ENCODE measurements at places on chromosomes 5 and 9.

DNA sequence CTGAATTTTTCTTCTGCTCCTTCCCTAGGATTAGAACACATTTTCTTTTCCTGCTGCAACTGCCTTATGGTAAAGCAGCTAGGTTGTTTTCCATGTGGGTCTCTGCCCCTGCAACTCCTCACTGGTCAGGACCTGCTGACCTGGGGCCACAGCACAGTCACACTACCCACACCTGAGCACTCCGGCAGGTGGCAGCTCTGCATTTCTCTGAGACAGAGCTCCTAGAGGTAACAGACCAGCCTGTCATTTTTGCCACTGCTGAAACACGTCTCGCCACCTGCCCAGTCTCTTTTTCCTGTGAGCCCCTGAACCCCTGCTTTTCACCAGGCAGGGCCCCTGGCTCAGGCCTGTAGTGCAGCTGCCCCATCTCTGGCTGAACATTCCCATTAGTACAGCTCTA, 609.6 kb downstream of the HINT1 start:
- DNase-seq: no peak

DNA sequence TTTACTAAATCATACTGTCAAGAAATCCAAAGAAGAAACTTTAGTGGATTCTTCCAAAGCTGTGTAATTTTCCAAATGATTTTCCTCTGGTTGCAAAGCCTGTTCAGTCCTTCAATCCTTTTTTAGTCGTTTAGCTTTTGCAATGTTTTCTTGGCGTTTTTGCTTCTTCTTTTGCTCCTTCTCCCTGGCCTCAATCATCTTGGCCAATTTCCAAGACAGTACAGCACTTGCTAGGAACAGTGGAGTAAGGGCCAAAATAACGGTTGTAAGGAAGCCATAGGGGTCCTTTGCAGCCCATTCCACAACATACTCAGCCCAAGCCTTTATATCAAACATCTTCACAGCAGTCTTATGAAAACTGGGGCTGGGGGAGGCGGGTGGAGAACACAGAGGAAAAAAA, 2.4 kb downstream of the SMIM15 start:
- DNase-seq: no peak

DNA sequence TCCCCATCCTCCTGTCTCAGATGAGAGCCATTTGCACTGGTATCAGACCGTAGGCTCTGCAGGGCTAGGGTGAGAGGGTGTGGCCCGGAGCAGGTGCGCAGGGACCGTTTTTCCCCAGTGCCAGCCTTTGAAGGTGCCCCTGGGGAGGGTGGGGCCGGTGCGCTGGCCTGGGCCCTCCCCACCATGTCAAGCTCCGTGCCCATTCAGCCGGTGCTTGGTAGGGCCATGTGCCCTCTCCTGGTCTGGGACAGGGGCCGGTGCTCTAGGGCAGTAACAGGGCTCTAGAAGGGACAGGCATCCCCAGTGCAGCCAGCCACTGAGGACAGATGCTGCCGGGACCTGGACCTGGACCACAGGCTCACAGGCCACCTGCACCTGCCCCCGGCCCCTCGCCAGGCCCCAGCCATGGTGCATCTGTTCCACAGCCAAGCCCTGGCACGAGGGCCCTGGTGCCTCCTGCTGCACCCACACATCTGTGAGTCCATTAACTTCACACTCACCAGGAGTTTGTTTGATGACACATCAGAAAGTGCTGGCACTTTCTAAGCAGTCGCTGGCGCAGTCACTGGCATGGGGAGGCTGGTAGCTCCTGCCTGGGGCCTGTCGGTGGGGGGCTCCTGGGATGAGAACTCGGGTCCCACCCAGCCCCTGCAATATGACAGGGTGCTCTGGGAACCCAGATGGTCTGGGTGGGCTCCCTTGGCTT, 5.0 kb upstream of the QRFP start:
- DNase-seq: no peak

GRCh38 chr9:7324152-7324598, 475.4 kb downstream of the DMAC1 start:
- no peak for DNase-seq

- DNase-seq: no peak
Measured at GRCh38 chr9:107624234-107624948, 134.8 kb upstream of the KLF4 start.

DNA sequence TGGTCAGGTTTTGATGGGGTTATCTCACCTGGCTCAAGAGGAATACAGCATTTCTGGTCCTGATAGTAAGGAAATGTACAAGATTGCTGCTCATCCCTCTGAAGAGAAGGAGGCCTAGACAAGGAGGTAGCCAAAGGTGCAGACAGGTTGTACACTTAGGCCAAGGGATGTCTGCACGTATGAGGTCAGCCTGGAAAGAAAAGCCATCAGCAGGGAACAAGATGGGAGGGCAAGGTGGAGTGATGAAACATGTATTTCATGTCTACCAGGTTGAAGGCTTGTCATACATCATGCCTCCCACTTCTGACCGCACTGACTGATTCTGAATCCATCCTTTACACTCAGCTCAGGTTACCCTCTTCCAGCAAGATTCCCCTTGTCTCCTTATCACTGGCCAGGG, 296.8 kb upstream of the VLDLR start:
- DNase-seq: no peak

- no peak for DNase-seq
Measured at GRCh38 chr5:159202151-159202550, 7.2 kb downstream of the RNF145 start.

DNA sequence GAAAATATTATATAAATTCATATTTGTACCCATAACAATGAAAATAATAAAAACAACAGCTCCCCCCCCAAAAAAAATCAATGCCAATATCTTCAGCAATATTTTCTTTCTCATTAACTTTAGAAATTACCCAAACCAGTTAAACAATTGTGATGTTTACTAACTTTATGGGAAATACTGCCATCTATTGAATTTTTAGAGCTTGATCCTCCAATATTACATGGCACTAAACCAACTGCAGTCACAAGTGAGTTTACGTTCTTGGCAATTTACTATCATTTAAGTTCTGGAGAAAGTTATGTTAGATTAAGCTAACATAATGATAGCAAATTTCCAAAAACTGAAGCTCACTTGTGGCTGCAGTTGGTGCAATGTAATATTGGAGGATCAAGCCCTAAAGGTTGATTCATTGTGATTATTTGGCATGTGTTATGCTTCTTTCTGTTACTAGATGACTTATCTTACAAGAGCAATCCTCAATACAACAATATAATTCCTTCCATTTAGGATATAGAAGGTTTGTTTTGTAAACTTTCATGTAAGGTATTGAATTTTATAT, 379.5 kb downstream of the CDH18 start:
- DNase-seq: no peak

GRCh38 chr9:132439153-132439552, 29.1 kb downstream of the CFAP77 start:
- DNase-seq: no peak

DNA sequence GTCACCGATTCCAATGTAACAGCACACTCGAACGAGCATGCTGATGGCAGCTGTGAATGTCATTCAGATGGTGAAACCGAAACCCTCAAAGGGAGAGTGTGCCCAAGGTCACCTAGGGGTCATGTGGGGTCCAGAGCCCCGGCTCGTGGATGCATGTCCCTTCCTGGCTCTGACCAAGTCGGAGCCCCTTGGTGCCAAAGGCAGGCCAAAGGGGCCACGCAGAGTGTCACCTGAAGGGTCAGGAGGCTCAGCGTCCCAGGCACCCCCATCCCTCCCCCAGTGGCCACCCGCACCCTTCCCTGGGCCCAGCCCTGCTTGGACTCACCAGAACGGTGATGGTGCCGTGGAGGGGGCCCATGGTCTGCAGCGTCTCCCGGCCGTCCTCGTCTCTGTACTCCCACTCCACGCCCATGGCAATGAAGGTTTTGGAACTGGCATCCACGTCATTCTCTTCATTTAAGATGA, 69.5 kb downstream of the ZNF354C start:
- DNase-seq: no peak

- DNase-seq: no peak
Measured at GRCh38 chr5:126043688-126044087, 379.5 kb upstream of the GRAMD2B start.

DNA sequence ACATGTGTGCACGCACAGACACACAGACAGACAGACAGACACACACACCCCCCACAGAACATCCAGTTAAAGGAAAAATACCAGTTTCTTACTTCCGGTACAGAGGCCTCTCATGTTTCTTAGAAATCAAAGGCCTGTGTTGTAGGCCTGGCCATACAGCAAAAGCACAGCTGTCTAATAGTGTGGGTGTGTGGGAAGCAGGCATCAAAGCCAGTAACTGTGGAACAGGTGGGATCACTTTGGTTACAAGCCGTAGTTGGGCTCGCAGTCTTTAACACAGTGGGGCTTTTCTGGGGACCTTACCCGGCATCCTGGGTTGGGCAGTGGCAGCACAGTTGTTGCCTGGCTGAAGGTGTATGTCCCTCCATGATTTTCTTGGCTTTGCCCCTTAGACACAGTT, 55.2 kb downstream of the FBXL7 start:
- no peak for DNase-seq

- no peak for DNase-seq
Measured at GRCh38 chr5:73682176-73682575, 56.2 kb downstream of the ARHGEF28 start.

- DNase-seq: no peak
Measured at GRCh38 chr5:64742821-64743220, 25.7 kb downstream of the SREK1IP1 start.

- DNase-seq: no peak
Measured at GRCh38 chr9:71895117-71895516, 15.9 kb downstream of the ABHD17B start.

DNA sequence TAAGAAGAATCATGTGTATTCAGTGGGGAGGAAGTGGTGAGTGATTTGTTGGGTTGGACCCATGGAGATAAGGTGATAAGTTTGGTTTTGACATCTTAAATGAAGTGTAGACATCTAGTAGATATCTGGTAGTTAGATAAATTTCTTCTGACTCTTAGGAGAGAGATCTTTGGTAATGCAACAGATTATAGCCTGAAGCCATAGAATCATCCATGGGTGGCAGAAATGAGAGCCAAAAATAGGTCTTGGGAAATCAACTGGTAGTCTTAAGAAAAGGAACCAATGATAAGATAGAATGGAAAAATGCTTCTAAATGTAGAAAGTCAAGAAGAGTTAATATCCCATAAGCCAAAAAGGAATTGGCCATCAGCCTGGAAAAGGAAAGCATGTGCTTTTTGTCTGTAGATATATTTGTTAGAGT, 532.7 kb upstream of the GRAMD2B start:
- no peak for DNase-seq

GRCh38 chr9:92266486-92266885, 27.0 kb downstream of the IARS1 start:
- no peak for DNase-seq

GRCh38 chr5:53900677-53901076, 340.2 kb downstream of the NDUFS4 start:
- no peak for DNase-seq

DNA sequence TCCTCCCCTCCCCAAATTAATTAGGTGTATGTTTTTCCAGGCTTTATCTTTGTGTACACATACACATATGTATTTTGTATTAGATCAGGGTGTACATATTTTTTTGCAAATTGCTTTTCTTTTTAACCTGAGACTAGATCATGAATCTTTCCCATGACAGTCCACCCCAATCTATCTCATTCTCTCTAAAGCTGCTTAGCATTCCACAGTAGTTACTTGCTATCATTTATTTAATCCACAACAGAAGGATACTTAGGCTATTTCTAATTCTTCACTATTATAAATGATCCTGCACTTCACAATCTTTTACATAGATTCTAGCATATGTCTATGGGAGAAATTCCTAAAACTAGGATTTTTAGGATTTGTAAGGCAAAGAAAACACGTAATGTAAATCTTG, 43.9 kb downstream of the SH3RF2 start:
- DNase-seq: no peak

DNA sequence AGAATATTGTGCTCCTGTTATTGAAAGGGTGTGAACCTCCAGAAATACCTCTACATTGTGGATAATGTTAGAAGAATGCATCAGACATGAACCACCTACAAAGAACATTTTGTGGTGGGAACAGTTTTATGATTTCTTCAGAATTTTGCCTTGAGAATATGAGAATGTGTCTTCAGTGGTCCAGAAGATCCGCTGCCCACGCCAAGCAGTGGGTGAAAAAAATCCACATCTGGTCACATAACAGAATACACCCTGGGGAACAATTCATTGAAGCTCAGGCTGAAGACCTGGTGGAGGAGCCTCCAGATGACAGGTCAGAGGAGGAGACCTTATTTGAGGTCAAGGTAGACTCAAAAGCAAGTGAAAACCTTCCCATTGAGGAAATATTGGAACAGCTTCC, 69.1 kb downstream of the DEPDC1B start:
- no peak for DNase-seq

- no peak for DNase-seq
Measured at GRCh38 chr5:3034449-3034848, 283.0 kb upstream of the IRX2 start.

DNA sequence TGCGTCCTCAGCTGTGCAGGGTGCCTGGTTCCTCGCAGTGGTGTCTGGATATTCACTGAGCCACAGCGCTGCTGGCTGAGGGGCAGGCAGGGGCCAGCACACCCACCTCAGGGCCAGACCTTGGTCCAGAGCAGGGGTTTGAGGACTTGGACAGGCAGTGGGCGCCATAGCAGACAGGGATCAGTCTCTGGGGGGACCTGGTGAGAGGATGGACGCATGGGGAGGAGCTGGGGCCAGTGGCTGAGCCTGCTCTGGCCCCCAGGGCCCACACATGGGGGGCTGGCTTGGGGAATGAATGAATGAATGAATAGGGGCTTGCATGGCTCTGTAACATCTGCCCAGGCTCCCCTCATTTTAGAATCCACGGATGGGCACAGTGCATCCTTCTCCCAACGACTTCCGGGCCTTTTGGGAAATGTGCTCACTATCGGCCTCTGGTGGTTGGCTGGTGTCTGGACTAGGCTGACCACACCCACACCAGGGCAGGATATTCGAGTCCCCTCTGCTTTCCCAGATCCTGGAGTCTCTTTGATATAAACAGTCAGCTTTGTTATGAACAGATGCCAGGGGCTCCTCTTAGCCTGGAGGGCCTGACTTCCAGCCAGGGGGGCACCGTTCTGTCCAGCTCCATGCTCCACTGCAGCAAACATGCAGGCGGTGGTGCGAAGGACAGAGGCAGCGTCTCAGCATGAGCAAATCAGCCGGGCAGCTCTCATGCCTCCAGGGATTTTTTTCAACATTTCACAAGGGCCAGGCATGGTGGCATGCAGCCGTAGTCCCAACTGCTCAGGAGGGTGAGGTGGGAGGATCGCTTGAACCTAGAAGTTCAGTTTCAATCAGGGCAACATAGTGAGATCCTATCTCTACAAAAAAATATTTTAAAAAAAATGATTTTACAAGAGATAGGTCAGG, 62.6 kb downstream of the NEK6 start:
- DNase-seq: peak; percentile 87

- DNase-seq: no peak
Measured at GRCh38 chr9:85909390-85909789, 31.6 kb upstream of the NAA35 start.

All from HEK293T (cell line).